Activated T-helper 1 cell treated with Interleukin-2 at 50 U/mL for 16 hours (primary cell): ENCODE measurements at places on chromosomes 2 and 18.

GRCh38 chr2:7972670-7973069 lies 709.2 kb upstream of the ID2 start:
- no peak for DNase-seq

GRCh38 chr18:10329101-10329500 lies 125.3 kb upstream of the APCDD1 start:
- no peak for DNase-seq

- DNase-seq: no peak
Measured at GRCh38 chr2:132479155-132479554, 62.5 kb downstream of the GPR39 start.

DNA sequence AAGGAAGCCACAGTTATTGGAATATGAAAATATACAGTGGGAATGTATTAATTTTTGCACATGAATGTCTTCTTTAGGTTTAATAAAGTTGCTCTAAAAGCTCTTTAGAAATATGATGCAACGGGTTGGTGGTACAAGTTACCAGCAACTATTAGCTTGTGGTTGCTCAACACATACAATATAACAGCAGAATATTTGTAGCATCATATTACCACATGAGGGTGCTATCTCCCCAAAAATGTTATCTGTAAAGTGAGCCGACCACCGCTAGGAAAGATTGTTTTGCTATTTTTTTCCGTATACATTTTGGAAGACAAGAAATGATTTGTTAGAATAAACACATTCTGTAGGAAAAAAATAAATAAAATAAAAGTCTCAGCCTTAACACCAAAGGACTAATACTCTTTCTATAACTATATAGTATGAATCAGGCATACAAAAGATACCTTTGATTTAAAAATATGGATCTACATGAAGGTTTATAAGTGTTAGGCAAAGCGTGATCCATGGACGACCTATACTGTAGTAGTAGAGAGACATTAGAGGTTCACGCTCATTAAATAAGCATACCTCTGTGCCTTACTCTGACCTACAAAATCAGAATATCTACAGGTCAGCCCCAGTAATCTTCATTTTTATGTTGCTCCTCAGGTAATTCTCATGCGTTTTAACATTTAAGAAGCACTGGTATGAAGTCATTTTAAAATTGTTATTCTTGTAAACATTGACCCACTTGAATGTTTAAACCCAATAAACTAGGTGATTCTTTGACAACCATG lies 1110.6 kb upstream of the ACVR2A start:
- DNase-seq: no peak

DNA sequence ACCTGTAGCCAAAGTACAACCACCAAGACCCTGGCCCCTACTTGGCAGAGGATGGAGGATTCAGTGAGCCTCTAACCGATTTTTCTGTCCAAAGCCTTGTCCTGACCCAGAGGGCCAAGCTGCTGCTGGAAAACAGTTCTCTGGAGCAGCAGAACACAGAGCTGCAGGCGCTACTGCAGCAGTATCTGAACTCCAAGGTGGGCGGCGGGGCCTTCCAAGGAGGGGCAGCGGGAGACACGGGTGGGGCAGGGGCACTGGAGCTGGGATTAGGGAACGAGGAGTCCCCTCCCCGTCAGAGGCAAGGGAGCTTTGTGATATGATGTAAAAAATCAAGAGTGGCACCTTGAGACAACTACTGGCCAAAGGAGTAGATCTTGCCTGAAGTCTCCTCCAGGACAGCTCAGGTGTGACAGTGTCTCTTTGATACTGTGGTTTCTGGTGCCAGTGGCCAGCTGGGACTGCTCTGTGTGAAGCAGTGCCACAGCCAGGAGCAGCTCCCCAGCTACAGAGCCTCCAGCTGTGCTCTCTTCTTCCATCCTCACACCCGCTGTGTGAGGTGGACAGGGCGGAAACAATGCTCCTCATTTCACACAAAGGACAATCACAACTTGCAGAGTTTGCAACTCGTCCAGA lies 22.8 kb downstream of the OTOF start:
- no peak for DNase-seq

DNA sequence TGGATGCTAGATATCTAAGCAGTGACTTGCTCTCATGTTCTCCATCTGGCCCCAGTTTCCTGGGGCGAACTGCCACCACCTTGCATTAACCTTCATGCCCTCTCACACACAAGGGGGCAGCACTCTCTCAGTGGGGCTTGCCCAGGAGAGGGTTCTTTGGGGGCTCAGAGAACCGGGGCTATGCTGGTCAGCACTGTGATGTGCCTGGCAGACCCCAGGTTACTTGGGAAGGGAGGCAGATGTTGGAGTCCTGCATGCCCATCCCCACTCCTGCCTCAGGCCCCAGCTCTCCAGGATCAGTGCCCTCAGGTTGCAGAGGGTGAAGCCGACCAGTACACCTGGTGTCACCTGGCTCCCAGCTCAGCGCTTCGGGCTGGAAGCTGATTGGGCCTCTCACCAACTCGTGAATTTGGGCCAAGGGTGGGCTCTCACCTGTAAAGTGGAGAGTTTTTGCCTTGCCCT lies 396.2 kb upstream of the HS6ST1 start:
- DNase-seq: no peak

DNA sequence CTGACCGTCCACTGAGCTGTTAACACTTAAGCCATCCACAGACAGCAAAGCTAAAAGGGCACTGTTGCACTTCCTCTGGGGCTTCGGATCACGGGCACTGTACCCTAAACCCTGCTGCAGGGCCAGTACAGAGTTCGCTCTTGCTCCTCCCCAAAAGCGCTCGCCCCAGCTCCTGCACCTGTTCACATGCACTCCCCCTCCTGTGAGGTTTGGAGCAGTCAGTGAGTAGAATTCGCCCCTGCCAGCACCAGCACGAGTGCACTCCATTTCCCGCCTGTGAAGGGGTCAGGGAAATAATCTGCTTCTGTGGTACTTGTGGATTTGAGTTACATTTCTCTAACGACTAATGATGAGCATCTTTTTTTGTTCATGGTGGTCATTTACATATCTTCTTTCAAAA lies 158.8 kb downstream of the PTPRM start:
- DNase-seq: no peak

DNA sequence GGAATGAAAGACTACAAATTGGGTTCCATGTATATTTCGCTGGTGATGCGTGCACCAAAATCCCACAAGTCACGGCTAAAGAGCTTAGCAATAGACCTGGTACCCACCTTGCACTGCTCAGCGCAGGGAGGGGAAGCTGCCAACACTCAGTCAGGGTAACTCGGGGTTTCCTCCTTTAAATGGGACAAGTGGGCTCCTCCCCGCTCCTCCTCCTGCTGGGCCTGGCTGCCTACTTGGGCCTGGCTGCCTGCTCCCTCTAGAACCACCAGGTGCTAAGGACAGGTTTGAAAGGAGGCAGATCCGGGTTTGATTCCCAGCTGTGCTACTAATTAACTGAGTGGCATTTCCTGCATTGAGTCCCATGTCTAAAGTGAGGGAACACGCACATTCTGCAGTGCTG lies 23.4 kb downstream of the MYO7B start:
- no peak for DNase-seq

GRCh38 chr2:127597984-127598380 lies 48.0 kb upstream of the GPR17 start:
- no peak for DNase-seq

DNA sequence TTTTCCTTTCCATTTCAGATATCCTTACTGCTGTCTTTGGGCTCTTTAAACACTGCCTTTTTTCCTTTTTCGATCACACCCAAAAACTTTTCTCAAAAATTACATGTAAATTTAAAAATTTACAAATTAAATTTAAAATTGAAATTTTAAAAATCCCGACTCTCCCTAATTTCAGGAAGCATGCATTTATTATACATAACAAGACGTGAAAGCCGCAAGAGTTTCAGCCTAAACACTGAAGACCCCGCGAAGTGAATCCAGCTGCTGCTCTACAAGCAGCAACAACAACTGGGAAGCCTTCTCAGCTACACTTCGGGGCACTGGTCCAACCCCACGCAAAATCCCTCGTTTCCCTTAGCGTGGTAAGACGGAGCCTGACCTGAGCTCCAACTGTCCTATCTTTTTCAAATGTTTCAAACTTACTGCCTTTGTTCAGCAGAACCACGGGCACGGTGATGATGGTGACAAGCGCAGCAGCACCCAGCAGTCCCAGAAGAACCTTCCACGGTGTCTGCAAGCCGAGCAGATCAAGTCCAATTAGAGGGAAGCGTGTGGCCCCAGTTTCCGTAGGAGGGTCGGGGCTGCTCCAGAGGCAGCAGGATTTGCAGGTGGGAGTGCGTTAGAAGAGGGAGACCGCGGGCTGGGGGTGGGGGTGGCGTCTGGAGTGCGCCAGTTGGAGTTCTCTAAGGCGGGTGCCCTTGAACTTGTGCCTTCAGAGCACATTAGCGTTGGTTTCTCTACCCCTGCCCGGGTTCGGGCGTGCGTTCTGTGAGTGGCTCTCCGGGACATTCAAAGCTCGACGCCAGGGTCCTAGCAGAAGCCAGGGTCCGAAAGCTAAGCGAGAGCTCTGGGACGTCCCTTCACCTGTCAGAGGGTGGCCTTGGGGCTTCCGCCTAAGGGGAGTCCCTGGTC lies 783 bp downstream of the DPP4 start:
- DNase-seq: no peak

DNA sequence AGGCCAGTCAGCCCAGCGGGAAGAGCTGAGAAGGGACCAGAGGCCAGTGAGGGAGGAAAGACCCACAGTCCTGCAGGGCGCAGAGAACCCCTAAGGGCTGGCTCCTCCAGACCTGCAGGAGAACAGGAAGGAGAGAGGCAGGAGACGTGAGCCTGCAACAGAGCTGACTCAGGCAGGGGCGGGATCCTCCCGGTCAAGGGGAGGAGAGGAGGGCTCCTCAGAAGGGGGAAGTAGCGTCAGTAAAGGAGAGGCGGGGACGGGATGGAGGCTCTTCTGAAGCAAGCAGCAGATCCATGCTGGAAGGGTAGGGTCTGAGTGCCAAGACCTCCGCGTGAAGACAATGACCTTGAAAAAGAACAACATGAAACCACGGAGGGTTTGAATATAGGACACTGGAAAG lies 50.8 kb downstream of the TRABD2A start:
- no peak for DNase-seq

GRCh38 chr2:136067459-136067858 lies 50.5 kb downstream of the CXCR4 start:
- no peak for DNase-seq

DNA sequence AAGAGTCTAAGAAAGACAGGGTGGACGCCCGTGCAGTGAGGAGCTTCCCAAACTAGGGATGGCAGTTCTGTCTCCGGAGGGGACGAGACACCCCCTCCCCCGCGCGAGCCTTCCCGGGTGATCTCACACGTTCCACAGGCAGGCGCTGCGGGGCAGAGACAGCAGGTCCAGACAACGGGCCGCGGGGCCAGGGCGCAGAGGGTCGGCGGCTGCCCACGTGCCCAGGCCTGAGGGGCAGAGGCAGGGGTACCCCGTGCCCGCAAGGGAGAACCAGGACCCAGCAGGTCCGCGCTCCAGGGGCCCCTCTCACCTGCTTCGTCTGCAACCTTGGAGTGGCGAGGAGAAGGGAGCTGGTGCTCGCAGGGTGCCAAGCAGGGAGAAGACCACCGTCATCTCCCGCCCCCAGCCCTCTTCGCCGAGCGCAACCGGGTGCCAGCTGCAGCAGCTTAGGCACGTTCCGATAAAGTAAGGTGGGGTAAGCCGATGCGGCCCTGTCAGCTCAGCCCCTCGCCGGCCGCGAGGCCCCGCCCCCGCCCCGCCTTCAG lies at the start of gene GPR155:
GPR155 (minus strand) TSS at position 467 of the 545 bp plus-strand sequence. CDS start 5,073 bp downstream, outside the sequence.
- peak; percentile 28 for DNase-seq

- no peak for DNase-seq
Measured at GRCh38 chr2:44167311-44167907, 1.3 kb upstream of the PPM1B start.

- no peak for DNase-seq
Measured at GRCh38 chr2:240917684-240918257, 11.6 kb downstream of the CROCC2 start.

GRCh38 chr2:207188626-207189419 lies 23.1 kb upstream of the KLF7 start:
- no peak for DNase-seq
